Pons (tissue), 1 donor: ENCODE measurements at places on chromosomes 3 and 15.

DNA sequence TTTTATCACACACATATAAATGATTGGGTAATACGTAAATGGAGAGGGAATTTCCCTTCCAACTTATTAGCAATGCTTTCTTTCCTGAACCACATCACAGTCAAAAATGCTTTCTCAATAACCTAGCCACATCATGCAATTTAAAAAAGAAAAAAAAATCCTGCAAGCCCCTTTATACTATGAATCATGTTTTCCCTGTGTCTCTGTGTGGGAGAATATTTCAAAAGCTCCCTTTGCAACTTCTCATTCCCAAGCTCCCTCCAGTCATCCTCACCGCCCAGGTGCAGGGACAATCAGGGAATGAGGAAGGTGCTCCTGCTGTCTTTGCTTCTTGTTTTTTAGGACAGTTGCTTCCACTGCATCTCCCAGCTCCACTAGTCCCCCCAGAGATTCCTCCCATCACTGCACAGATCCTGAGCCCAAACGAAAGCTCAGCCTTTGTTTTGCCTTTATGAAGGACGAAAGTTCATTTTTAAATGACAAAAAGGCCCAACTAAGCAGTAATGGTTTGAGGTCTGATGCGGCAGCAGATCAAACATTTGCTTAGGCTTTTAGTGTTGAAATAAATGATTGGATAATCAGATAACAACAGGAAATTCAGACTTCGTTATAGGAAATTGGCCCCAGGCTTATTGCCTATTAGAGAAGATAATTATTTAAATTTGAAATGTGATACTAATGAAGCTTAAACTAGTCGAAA, 47.8 kb upstream of the ADGRG7 start:
- no peak for DNase-seq

- DNase-seq, result no peak
These were observed 782 bp upstream of the IREB2 start for GRCh38 chr15:78437107-78437761.

DNA sequence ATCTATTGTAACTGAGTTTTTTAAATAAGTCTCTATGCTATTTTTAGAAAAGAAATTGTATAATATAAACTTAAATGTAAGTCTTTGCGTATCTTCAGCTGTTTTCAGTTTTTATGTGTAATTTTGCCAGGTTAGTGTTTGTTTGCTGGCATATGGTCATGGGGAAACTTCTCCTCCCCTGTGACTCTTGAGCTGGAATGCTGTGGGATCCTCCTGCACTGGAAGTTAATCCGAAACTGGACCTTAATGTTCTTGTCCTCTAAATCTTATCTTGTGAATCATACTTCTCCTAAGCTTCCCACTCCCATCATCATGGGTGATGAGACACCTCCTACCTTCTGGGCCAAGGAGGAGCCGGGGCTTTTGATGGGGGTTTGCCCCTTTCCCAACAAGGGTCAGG, 52.4 kb upstream of the CHST2 start:
- no peak for DNase-seq

DNA sequence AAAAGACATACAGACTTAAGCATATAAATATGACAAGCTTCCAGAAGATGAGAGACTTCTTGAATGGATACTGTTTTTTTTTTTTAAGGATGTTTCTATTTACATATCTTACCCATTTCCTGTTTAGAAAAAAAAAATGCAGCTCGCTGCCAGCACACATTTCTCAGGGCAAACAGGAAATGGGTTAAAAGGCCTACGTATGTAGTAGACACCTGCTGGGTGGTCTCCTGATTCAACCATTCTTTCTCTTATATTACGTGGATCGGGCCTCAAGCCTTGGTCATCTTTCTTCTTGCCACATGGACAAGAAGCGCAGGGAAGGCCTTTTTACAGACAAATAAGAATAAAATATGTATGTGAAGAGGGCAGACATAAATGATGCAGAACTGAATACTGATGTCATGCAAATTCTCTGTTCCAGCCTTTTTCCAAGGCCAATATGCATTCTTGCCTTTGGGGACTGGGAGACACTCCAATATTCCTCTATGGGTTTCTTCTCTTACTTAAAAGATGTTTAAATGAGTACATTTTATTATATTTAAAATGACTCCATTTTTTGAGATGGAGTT, 35.0 kb upstream of the TJP1 start:
- DNase-seq, result no peak

GRCh38 chr3:155853214-155854140, 750 bp downstream of the SLC33A1 start:
- no peak for DNase-seq

DNA sequence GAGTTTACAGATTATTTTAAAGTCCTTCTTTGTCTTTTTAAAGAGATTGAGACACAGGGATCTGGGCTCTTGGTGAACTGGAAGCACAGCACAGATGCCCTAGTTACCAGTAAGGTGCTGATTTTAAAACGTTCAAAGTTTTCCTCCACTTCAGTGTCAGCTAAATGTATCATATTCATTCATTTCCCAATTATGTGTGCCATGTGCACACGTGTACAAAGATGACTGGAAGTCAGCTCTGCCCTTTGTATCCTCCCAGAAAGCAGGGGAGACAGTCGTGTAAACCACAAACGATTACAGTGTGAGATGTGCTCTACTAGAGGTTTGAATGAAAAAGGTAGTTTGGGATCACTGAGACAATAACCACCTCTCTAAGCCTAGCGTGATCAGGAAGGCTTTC, 730 bp downstream of the ZKSCAN7 start:
- DNase-seq, result no peak

DNA sequence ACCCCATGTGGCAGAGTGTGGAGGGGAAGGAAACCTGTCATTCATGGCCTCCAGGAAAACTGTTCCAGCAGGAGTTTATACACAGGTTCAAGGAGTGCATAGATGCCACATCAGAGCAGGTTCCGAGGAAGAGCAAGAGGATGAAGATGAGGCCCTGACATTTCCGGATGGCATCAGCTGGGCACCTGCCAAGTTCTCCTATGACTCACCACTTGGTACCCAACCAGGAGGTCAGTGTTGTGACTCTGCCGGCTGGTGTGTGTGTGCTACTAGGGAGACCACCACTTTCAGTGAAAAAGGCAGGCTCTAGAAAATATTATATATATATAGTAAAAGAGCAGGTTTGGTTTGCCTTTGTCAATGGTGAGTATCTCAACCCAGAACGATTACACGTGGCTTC, 69.3 kb downstream of the NTRK3 start:
- DNase-seq, result peak; percentile 40

DNA sequence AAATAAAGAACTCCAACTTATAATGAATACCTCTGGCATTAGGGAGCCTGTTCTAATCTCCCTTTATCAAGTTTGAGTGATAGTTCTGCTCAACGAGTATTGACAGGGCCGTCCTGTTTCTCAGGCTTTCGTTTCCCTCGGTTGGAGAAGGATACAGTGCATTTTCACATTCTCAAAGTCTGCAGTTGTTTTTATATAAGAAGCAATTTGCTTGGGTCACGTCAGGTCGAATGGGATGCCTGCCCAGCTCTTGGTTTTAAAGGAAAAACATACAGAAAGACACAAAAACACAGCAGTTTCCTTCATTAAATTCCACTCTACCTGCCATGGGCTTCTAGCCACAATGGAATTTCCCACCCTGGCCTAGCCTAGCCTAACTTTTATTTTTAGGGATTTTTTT, 366.3 kb downstream of the TIGIT start:
- DNase-seq, result peak; percentile 20

DNA sequence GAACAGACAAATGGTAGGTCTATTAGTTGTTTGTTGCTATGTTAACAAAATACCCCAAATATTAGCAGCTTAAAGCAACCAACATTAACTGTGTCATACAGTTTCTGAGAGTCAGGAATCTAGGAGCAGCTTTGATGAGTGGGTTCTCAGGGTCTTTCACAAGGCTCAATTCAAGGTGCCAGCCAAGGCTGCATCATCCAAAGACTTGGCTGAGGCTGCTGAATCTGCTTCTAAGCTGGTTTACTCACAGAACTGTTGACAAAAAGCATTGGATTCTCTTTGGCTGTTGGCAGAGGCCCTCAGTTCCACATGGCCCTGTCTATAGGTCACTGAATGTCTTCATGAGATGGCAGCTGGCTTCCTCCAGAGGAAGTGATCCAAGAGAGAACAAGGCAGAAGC, 40.3 kb upstream of the TSC22D2 start:
- no peak for DNase-seq

DNA sequence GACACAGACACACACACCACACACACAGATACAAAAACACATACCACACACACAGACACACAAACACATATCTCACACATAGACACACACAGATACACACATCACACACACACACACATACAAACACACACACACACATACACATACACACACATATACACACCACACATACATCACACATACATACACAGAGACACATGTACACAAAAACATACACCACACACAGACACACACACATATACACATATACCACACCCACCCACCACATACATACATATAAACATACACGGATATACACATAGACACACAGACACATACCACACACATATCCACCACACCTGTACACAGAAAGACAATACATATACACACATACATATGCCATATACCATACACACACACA, 66.7 kb downstream of the RASGRF1 start:
- DNase-seq, result no peak

DNA sequence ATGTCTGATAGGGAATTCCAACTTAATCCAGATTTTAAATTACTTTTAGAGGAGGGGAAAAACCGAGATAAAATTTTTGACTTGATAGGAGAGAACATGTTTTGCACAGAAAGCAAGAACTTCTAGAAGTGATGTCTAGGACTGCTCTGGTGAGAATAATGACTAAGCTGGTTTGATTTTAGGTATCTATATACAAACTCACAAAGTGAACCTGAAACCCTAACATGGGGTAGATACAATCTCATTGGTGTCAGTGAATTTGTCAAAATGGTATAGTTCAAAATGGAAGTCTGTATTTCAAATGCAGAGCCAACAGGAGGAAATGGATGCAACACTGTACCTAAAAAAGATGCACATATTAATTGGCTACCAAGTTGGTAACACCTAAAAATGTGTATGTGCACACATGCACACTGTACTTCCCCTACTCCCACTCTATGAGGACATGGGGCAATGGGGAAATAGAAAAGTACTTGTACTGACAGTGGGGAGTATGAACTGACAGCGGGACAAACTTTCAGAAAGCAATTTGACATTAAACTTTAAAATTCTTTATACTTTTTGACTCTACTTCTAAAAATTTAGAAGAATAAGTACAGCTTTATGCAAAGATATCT, 53.0 kb downstream of the NR1I2 start:
- DNase-seq, result no peak

DNA sequence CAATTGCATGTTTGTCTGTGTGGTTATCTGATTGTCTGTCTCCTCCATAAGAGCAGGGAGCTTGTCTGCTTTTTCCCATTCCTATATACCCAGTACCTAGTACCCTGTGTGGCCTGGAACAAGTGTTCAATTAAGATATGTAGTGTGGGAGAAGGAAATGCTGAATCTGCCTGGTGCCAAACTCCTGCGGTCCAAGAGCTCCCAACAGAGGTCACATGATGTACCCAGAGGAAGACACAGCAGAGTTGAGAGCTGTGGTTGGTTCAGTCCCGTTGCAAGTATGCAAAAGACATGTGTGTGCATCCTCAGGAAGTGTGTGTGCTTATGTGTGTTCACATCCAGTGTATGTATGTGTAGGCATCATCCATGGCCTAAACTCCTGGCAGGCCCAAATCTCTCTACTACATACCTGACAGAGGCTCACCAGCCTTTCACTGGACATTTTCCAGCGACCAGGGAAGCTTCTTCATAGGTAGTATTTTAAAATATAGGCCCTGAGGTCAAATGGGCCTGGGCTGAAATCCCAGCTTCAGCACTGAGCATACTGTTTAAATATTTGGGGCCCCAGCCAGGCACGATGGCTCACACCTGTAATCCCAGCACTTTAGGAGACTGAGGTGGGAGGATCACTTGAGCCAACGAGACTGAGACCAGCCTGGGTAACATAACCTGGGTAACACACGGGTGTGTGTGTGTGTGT, 34.0 kb upstream of the ITGA11 start:
- no peak for DNase-seq

- DNase-seq, result no peak
These were observed 161.5 kb downstream of the FOXP1 start for GRCh38 chr3:71421820-71422566.

- DNase-seq, result no peak
These were observed 2.6 kb downstream of the CLDN1 start for GRCh38 chr3:190319660-190320059.

DNA sequence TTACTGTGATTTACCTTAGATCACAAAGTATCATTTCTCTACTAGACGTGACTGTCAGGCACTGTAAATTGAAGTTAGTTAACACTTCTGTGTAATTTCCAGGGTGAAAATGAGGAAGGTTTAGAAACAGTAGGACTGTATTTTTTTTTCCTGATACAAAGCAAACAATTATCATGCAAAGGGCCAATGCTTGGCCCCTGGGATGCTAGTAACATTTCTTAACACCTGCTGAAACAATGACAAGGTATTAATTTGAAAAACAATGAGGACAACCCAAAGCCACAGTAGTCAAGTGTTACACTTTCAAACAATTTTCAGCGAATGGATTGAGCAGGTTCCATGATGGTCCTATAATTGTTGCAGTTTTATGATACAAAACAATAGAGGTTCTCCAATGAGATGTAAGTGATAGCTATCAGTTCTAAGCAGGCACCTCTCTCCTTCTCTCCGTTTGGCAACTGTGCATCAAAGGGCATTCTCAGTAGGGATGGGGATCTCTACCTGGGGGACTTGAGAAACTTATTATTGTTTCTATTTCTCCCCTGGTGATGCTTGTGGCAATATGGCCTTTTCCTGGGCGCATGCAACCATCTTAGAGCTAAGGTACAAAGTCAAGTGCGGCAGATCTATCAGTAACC, 65.9 kb upstream of the FEZF2 start:
- no peak for DNase-seq

DNA sequence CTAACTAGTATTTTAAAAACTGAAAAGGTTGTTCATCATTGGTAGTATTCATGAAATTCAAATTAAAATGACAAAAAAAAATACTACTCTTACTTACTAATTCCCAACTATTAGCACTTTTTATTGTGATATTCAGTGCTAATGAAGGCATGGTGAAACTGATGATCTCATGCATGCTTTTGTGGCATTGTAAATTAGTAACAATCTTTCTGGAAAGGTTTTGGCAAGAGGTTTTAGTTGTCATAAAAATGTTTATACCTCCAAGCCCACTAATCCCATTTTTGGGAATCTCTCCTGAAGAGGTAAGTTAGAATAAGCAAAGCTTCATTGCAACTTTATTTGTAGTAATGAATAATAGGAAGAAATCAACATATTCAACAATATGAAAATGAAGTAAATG, 53.0 kb downstream of the LYSMD4 start:
- no peak for DNase-seq

GRCh38 chr3:37824090-37824953, 37.4 kb upstream of the CTDSPL start:
- no peak for DNase-seq

DNA sequence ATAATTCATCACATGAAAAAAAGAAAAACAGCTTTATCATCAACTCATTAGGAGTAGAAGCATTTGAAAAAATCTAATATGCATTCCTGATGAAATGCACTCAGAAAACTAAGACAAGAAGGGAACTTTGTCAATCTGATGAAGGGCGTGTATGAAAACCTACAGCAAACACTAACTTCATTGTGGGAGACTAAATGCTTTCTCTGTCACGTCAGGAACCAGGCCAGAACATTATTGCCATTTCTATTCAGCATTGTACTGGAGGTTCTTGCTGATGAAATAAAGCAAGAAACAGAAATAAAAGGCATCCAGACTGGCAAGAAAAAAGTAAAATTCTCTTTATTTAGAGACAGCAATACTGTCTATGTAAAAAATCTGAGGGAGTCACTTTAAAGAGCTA, 235.2 kb downstream of the GABRB3 start:
- DNase-seq, result peak; percentile 71

- DNase-seq, result no peak
These were observed 21.2 kb downstream of the ITPR1 start for GRCh38 chr3:4514321-4514720.
